CD4-positive, alpha-beta T cell treated with Interleukin-6 at 100 ng/mL for 8 hours (primary cell): ENCODE measurements at places on chromosomes 6 and 20.

DNA sequence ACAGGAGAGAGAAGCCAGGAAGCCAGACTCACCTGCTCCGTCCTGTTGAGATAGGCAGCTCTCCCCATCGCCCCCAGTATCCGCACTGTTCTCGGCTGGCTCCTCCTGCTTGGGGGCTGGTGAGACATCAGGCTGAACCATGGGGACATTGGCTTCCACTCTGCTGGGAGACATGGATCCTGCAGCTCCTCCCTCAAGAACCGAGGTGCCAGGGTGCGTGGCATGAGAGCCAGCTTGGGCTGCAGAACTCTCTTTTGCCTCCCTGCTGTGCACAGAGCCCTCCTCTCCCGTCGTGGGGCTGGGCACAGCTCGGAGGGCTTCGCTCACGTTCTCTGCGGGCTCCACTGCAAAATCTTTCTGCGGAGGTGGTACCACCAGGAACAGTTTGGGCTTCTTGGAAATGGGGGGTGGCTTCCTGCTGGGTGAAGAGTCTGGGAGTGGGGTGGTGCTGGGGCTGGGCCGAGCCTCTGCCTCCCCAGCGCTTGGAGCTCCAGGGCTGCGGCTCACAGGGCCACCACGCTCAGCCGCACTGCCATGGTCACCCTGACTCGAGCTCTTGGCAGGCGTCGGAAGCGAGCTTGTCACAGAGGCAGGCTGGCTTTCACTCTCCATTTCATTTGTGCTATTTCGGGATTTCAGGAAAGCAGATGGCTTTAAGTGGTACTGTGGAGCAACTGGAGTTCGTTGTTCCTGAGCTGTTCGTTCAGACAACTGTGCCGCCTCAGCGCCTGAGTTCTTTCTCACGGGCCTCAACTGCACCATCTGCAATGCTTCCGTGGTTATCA lies 26.5 kb downstream of the HEBP2 start:
- DNase-seq, result no peak

GRCh38 chr6:109397020-109397419 lies 14.8 kb upstream of the CD164 start:
- no peak for DNase-seq

DNA sequence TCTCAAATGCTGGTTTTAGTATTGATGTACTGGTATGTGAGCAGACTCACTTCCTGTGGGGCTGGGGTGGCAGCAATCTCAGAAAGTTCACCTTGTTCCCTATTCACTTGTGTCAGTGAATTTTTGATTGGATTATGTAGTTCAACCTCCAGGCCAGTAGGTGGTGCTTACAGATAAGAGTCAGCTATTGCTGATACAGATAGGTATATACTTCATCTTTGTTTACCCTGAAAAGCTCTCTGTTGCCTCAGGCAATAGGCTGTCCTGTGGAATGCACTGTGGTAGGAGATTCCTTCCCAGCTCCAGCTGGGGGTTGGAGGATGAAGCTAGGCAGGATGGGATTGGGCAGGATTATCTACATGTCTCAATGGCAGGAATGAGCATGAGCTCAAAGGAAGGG lies 851.2 kb upstream of the EYS start:
- DNase-seq, result no peak

GRCh38 chr6:5174244-5174643 lies 86.5 kb downstream of the LYRM4 start:
- DNase-seq, result peak; percentile 70

DNA sequence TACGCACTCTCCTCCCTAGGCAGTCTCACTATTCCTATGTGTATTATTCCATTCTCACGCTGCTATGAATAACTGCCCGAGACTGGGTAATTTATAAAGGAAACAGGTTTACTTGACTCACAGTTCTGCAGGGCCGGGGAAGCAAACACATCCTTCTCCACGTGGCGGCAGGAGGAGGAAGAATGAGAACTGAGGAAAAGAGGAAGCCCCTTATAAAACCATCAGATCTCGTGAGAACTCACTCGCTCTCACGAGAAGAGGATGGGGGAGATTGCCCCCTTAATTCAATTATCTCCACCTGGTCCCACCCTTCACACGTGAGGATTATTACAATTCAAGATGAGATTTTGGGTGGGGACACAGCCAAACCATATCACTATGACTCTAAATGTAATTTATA lies 61.9 kb downstream of the ECT2L start:
- no peak for DNase-seq

- no peak for DNase-seq
These were observed 3.6 kb downstream of the SULF2 start for GRCh38 chr20:47781632-47782031.

DNA sequence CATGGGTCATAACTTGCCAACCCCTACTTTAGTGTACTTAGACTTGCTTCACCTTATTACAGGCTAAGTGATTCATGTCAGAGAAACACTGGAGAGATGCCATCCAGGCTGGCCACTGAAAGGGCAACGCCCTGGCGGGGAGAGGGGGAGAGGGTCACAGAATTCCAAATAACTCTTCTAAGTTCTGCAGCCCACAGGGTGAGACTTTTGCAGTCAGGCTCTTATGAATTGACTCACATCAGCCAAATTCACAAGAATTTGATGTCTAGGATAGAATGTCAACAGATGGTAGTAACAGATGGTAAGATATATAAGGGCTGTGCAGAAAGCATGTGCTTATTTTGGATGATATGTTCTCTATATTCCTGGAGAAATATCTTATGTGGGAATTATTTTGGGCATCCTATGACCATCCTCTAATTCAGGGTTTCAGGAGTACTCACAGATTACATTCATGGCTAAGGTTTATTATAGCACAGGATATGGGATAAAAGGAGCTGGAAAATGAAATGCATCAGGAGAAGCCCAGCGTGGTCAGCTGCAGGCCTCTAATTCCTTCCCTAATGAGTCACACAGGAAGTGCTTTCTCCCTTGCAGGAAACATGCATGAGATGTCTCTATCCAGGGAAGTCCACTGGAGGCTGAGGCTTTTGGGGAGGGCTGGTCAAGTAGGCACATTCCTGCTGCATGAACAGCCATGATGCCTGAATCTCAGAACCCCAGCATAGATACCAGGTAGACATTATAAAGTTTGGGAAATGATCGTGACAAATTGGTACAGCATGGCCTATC lies 58.7 kb upstream of the RIN2 start:
- DNase-seq, result no peak

DNA sequence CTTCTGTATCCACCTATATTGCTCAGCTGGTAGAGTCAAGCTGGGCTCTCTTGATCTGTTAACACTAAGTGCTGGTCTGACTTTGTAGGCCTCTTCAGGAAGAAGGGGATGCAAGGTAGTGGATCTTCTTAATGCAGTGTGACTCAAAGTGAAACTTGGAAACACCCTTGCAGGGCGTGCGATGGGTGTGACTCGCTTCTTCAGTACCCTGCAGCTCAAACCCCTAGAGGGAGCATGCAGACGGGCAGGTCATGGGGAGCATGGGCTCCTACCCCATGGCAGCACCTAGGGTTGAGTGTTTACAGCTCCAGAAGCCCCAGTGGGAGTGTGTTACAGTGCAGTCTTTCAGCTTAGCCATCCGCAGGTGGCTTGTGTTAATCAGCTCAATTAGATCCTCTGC lies 757 bp upstream of the SAMD3 start:
- peak; percentile 78 for DNase-seq

DNA sequence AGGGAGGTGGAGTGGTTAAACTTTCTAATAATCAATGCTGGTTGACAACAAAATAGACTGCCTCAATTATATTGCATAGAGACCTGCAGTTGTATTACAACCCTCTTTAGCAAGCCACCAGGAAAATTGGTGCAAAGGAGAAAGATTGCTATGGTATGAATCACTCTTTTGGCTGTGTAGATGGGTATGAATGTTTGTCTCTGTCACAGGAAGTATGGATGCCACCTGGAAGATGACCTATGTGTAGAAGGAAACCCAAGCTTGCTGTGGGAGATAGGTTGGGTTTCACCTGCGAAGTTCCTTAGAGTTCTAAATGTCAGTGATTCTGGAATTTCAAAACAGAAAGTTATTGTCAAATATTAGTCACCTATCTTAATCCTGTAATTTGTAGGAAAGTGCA lies 134.6 kb downstream of the SOBP start:
- DNase-seq, result no peak

DNA sequence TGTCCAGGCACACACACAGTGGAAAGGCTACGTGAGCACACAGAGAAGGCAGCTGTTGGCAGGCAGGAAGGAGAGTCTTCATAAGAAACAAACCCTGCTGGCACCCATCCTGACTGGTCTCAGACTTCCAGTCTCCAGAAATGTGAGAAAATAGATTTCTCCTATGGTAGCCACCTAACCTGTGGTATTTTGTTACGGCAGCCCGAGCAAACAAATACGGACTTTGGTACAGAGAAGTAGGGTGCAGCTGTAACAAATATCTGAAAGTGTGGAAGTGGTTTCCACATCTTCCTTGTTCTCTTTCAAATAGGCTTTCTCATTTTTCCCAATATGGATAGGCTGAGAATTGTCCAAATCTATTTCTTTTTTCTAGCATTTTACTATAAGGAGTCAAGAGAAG lies 94.6 kb downstream of the ADGB start:
- no peak for DNase-seq

- DNase-seq, result no peak
These were observed 19.4 kb downstream of the SLC9A8 start for GRCh38 chr20:49831770-49832631.

DNA sequence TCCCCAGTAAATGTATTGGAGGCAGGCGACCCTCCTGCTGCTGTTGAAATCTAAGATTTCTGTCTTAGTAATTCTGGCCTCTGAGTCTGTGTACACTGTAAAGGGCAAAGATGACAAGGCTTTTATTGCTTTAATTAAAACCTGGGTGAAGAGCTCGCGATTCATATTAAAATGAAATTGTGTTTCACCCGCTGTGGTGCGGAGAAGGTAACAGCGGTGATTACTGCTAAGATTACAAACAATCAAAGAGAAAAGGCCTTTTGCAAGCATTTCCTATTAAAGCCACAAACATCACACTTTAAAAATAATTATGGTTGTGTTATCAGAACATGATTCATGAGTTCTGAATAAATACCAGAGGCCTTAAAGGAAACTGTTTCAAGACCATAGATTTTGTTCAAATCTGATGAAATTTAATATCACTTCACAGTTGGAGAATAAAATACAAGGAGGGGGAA lies 69.3 kb downstream of the TOX2 start:
- no peak for DNase-seq

- DNase-seq, result no peak
These were observed 127.2 kb downstream of the SYNE1 start for GRCh38 chr6:152509916-152510315.

GRCh38 chr6:124389127-124389526 lies 573.1 kb upstream of the RNF217 start:
- DNase-seq, result no peak

GRCh38 chr20:63370618-63371187 lies 9.6 kb upstream of the CHRNA4 start:
- DNase-seq, result no peak

GRCh38 chr6:151502499-151502898 lies 8.7 kb downstream of the CCDC170 start:
- DNase-seq, result no peak

- DNase-seq, result no peak
These were observed 6.6 kb downstream of the SIRPB2 start for GRCh38 chr20:1484438-1485116.

GRCh38 chr6:79070206-79070825 lies 7.7 kb downstream of the PHIP start:
- no peak for DNase-seq

- DNase-seq, result no peak
These were observed 171.4 kb downstream of the ZFAND3 start for GRCh38 chr6:37990762-37991525.

- no peak for DNase-seq
These were observed 22.7 kb upstream of the CTAGE9 start for GRCh38 chr6:131733376-131734016.

DNA sequence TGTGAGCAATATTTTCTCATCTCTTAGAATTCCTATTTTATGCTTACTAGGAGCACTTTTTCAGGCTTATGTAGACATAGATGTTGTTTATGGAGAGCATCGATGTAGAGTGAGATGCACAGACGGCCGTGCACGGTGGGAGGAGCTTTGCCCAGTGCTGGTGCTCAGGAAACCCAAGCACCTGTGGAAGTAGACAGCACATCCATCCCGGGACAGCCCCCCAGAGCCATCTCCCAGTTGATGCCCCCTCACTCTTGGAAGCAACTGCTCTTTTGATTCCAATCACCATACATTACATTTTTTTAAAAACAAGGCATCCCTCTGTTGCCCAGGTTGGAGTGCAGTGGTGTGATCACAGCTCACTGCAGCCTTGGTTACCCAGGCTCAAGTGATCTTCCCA lies 143.7 kb downstream of the SMOC2 start:
- DNase-seq, result no peak

GRCh38 chr20:9363673-9364072 lies 150.7 kb upstream of the LAMP5 start:
- DNase-seq, result no peak

GRCh38 chr20:14553774-14554534 lies 216.5 kb upstream of the FLRT3 start:
- no peak for DNase-seq

GRCh38 chr20:34709831-34710567 lies 5.9 kb downstream of the TP53INP2 start:
- no peak for DNase-seq

DNA sequence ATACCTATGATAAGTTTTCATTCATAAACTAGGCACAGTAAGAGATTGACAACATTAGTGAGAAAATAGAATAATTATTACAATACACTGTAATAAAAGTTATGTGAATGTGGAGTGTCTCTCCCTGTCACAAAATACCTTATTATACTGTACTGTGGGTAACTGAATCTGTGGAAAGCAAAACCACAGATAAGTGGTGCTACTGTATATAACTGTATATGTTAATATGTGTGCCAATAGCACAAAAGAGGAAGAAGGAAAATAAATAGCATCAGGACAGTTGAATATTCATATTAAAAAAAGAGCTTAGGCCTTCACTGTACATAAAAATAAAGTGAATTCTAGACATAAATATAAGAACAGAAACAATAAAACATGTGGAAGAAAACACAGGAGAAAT lies 243.5 kb downstream of the CDKAL1 start:
- no peak for DNase-seq

- DNase-seq, result no peak
These were observed 30.5 kb upstream of the RPP40 start for GRCh38 chr6:5034328-5034727.

DNA sequence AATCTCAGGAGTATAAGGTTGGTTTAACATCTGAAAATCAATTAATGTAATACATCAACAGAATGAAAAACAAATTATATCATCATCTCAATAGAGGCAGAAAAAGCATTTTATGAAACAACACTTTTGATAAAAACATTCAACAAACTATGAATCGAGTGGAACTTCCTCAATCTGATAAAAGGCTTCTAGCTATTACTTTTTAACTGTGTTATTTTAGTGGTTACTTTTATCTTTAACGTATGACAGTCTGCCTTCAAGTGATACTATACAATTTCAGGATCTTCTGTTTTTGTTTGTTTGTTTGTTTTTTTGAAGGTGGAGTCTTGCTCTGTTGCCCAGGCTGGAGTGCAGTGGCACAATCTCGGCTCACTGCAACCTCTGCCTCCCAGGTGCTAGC lies 73.7 kb downstream of the ZFAND3 start:
- DNase-seq, result no peak

DNA sequence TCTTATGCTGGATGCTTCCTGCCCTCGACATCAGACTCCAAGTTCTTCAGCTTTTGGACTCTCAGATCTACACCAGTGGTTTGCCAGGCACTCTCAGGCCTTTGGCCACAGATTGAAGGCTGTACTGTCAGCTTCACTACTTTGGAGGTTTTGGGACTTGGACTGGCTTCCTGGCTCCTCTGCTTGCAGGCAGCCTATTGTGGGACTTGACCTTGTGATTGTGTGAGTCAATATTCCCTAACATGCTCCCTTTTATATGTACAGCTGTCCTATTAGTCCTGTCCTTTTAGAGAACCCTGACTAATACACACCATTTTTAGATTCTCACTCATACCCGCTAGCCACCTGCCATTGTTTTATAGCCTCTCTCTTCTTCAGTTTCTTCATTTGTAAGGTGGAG lies 382.1 kb upstream of the TSHZ2 start:
- DNase-seq, result no peak
